Activated CD4-positive, alpha-beta T cell treated with anti-CD3 and anti-CD28 coated beads for 36 hours (primary cell): ENCODE measurements at places on chromosomes 7 and 10.

DNA sequence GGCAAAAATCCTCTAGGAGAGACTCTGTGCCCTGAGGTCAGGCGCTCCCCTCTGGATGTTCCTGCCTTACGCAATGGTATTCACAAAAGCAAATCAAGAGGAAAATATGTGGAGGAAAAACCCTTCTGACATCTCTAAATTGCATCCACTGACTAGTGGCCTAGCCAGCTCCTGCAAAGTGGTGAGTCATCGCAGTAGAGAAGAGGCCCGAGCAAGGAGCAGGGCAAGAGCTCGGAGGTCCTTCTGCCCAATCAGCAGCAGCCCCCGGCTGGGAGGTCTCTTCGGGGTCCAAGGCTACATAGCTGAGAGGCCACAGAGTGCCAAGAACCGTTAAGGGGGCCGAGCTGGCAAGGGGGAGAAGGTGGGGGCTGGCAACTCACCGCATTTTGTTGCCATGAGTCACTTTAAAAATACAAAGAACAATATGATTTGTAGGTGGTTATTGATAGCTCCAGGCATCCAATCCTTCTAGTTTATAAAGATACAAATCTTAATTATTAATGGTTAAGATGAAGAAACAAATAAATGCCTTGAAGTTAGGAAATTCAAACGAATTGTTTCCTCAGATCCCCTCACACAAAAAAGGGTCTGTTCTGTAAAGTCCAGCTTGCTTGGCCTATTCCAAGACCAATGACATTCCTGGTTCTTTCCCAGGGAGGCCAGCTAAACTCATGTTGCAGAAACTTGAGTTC, 161.6 kb downstream of the PKD1L1 start:
- no peak for DNase-seq

- peak; percentile 91 for DNase-seq
These were observed 9.6 kb downstream of the IL2RA start for GRCh38 chr10:6052247-6053221.

GRCh38 chr10:101029520-101030295, 1.2 kb downstream of the PDZD7 start:
- DNase-seq, result no peak

GRCh38 chr7:108480311-108480710, 24.1 kb upstream of the NRCAM start:
- DNase-seq, result no peak

DNA sequence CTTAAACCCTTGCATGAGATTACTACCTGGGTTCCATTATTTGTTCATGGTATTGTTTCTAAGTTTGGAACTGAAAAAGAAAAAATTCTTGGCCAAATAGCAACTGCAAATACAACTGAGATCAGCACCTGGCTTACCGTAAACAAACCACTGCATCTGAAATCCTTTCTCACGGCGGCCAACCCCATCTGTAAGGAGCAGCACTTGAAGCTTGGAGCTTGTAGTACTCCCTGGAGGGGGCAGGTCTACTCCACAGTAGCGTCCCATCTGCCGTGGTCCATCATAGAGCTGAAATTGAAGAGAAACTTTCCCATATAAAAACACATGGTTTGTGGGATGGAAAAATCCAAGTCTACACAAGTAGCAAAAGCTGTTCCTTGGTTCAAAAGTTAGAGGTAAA, 109.9 kb downstream of the CUBN start:
- DNase-seq, result no peak

DNA sequence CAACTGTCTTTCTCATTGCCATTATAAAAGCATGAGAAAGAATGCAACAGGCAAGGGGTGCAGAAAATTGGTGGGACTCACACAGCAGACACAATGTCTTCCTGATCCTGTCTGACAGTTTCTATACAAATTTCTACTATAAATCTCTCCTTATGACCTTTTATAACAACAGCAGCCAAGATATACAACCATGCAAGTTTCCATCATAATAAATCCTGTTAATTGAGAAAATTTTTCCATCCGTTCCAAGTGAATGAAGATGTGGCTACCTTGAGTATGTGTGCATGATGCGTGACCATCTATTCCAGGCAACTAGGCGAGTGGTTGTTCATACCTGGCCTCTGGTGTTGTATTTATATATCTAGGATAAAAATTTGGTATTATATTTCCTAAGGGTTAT, 216.7 kb downstream of the BBS9 start:
- no peak for DNase-seq

DNA sequence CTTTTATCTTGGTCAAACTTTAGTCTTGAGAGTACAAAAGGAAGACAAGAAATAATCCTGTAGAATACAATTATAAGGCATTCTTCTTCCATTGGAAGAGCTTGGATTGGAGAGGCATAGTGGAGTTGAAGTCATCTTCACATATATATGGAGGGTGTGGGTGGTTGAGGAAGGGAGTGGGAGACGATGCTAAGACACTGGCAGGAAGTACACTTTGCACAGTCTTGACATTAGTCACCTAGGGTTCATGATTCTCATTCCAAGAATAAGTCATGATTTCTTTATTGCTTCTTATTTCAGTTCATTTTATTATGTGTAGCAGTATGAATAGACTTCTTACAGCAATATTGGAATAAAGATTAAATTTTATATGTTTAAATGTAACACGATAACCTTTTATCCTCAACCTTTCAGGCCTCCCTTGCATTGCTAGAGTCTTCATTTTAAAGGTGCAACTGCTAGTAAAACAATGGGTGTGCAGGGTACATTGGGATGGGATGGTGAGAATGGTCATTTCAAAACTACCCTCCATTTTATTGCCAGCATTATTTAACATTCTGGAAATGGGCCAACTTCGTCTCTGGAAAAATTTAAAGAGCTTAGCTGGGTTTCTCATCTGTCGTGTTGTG, 12.3 kb upstream of the SLC26A3 start:
- DNase-seq, result peak; percentile 55

- DNase-seq, result no peak
These were observed 1.2 kb upstream of the EVX1 start for GRCh38 chr7:27241189-27242056.

DNA sequence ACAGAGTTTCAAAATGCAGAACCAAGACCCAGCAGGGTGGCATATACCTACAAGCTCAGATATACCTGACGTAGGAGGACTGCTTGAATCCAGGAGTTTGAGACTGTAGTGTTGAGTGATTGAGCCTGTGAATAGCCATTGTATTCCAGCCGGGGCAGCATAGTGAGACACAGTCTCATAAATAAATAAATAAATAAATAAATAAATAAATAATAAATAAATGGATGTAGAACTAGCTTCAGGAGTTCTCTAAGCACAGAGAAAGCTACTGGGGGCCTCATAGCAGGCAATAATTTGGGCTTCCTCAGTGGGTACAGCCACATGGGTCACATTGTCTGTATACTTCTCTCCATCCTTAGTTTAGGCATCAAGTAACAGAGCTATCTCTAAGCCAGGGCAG, 906.8 kb downstream of the LRMDA start:
- no peak for DNase-seq

DNA sequence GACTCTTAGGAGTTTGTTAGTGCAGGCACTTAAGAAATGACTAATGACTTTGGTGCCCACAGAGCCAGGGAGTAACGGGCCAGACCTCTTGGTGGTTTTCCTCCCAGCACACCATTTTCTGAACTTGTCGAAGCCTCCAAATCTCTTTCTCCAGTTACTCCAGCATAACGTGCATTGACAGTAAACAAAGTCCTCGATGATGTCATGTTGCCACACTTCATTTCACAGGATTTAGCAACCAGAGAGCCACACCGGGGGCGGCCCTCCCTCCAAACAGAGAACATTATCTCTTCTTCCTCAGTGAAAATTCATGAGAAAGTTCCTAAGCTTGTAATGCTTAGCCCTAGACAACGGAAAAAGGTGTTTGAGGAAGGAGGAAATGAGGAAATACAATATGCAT, 4.0 kb upstream of the SVOPL start:
- DNase-seq, result no peak

DNA sequence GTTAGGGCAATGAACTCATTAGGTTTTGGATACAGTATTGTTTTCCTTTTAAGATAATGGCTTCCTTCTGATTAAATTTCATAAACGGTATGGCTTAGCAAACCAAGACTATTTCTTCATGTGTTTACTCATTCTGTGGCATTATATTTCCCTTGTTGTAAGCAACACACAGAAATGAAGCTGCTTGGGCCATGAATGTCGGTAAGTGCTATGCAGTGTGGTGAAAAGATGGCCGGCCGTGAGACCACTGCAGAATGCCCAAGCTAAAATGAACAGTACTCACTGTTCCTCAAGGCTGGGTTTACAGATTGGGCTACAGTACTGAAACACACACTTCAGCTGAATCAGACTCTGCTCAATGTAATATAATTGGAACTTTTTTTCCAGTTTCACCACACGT, 8.1 kb downstream of the APBB1IP start:
- DNase-seq, result no peak

DNA sequence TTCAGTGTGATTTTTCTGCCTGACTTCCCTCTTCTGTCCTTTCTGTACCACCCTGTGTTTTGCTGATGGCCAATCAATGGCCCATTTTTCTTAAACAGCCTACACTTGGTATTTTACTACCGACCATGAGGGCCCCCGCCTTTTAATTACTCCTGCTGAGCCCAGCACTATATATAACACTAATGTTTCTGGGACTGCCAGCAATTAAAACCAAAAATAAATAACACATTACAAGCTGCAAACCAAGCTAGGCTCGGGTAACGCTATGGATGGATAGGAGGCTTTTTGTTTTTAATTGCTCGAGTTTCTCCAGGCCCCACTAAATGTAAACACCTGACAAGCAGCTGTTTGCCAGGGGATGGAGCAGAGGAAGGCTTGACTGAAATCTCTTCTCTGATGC, 915.4 kb upstream of the AUTS2 start:
- no peak for DNase-seq

DNA sequence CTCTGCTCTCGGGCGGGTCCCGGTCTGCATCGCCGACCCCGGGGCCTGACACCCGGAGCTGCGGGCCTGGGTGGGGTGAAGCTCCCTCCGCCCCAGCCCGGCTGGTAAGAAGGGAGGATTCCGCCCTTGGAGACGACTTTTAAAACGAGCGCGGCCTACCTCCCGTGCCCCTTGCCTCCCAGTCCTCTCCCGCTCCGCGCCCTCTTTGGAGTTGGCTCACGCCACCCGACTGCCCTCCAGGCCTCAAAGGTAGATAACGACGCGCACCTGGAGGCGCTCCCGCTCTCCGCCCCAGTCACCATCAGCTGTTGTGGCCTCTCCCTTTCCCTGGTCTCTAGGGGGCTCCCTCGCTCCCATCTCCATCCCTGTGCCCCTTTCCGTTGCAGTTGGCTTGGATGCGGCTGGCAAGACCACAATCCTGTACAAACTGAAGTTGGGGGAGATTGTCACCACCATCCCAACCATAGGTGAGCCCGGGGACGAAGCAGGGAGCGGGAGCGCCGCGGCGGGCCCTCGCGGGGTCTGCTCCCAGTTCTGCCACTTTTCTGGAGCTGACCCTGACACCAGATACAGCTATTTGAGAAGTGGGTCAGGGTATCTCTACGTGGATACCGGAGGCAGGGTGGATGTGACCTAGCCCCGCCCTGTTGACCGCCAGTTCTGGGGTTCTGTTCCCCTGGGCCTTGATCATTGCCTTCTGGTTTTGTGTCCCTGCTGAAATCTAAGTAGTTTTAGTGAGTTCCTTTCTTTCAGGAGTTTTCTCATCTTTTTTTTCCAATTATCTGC, 679 bp downstream of the ARF5 start:
- peak; percentile 54 for DNase-seq

DNA sequence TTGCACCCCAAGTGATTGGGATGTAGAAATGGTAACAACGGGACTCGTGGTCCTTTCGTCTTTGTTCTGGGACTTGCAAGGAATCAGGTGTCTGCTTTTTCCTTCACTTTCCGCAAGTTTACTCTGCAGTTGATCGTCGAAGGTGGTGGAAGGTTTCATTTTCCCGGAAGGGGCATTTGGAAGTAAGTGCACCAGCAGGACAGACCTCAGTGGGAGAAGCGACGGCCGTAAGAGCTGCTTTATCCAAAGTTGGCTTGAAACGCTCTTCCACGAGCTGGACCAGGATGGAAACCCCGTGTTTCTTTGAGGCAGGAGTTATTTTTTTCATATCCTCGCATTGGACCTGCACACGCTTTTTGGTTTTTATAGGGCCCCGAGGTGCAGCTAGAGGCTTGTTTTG, 1.2 kb downstream of the BRI3 start:
- DNase-seq, result no peak

GRCh38 chr7:151814400-151815009, 62.4 kb downstream of the PRKAG2 start:
- no peak for DNase-seq

- no peak for DNase-seq
These were observed 381.6 kb downstream of the PARD3 start for GRCh38 chr10:34433241-34434076.

- no peak for DNase-seq
These were observed 97.1 kb downstream of the CHST15 start for GRCh38 chr10:123996302-123996701.

- DNase-seq, result no peak
These were observed 64.7 kb downstream of the POM121L12 start for GRCh38 chr7:53100091-53100490.

DNA sequence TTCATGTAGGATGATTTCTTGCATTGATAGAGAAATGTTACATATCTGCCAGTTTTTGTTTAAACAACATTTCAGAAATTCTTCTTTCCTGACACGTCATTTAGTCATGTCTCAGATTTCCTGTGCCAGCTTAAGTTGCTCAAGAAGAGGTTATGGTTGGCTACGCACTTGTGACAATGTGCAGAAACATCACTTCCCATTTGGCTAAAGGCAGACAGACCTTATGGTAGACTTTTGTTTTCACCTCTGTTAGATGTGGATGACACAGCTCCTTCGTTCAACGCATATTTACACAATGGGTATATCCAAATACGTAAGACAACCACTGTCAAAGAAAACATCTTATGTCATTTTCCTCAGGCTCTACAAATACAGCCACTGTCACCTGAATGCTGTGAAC, 125.8 kb downstream of the DOCK4 start:
- DNase-seq, result no peak

DNA sequence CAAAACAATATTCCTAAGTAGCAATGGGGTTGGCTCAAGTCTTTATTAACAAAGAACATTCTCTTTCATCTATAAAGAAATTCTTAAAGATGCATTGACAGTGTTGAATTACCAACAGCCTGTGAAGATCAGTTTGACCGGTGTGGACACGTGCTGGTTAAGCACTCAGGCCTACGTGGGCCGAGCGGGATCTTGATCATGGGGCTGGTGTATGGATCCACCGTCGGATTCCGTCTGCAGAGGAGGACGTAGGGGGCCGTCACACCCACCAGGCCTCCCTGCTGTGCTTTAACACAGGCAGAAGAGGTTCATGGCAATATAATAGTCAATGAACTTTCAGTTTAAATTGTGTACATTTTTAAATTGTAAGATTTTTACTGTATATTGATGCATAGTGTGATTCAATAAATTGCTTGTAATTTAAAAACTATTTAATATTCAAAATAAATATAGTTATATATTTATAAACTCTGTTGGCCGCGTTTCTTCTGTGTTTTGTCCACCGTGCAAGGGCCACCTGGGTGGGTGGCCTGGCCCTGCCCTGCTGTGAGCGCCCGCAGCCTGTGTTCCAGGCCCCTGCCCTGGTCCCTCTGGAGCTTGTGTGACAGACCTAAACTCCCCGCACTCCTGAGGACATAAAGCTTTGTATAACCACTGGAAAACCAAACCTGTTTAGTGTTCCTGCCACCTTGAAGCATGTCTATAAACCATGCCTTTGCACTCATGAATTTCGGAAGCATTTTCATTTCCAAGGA, 1.9 kb upstream of the BHLHA15 start:
- no peak for DNase-seq
